ENCODE measurements at places on chromosomes 11 and 22.

GRCh38 chr11:119375337-119376196 is 5.9 kb downstream of the USP2 start:
- no peak for DNase-seq

DNA sequence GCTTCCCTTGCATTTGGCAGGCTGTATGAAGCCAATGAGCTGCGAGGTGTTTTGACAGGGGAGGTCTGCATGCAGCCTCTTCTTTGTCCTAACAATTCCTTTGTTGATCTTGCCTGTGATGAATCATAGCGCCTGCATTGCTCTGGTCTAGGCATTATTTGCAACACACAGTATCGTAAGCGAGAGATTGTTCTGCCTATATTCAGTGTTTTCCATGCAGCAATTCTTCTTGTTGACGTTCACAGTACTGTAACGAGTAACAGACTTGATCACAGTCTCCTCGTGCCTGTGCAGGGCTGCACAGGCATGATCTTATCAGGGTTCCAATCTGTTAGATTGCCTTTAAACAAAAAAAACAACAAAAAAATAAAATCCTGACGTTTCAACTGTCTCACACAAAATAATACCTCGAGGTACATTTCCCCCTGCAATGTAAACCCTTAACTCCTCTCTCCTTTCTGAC is 13.9 kb upstream of the ADSL start:
- no peak for DNase-seq

GRCh38 chr11:76339221-76339620 is 41.7 kb downstream of the THAP12 start:
- no peak for DNase-seq

DNA sequence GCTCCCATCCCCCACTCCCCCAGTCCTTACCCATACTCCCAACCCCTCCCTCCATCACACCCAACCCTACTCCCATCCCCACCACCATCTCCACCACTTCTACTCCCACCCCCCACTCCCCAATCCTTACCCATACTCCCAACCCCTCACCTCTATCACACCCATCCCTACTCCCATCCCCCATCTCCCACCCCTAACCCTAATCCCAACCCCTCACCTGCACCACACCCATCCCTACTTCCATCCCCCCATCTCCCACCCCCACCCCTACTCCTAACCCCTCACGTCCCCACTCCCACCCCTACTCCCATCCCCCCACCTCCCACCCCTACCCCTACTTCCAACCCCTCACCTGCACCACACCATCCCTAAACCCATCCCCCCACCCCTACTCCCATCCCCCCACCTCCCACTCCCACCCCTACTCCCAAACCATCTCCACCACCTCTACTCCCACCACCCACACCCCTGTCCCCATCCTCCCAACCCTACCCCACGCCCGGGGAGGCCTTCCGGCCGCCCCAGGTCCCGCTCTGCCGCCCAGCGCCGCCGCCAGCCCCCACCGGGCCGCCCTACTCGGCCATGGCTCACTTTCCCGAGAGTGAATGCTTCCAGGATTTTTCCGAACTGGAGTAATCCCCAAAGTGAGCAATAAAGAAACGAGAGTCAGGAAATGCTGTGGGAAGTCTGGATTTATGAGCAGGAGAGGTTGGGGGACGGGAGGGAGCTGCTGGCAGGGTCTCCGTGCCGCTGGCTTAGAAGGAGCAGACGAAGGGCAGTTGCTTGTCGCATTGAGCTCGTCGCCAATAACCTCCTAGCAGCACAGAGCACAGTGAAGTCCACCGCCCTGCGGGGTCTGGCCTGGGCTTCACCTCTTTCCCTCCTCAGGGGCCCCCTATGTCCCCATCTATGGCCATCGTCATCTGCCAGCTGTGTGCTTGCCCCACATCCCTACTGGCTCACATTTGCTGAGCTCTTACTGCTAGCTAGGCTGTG is 4.6 kb downstream of the PRG3 start:
- no peak for DNase-seq

DNA sequence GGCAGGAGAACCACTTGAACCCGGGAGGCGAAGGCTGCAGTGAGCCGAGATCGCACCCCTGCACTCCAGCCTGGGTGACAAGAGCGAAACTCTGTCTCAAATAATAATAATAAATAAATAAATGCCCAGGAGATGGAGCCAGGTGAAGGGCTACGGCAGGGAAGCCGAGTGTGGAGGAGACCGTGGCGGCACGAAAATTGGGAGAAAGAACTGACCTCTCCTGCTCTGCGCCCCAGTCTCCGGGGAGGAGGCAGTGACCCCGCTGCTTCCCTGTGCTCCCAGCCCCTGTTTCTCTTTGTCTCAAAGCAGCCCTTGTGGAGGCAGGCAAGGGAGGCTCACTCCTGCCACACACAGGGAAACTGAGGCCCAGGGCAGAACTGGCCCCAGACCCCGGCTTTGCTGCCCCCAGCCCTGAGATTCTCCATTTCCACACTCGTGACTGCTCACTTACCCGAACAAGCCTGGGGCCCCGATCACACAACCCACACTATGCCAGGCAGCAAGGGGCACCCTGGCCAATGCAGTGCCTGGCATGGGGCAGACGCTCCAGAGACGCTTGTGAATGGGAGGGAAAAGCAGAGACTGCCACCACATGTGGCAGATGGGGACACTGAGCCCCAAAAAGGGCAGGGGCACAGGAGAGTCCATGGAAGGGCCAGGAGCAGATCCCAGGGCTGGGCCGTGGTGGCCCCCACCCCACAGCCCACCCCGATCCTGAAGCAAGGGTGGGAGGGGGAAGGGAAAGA is 80.4 kb upstream of the PRR5 start:
- no peak for DNase-seq

DNA sequence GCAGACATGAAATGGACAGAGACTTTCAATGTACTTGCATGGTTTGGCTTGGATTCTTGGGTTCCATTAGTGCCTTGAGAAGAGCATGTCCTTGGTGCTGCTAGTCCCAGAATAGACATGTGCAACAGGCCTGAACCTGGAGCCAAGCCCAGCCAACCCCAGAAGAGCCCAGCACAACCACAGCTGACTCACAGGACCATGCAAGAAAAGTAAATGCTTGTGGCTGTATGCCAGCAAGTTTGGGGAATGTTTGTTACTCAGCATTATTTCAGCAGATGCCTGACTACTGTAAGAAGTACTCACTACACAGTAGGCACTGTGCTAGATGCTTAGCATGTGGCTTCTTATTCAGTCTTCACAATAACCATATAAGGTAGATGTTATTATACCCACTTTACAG is 39.2 kb upstream of the HMGXB4 start:
- DNase-seq: no peak

- DNase-seq: peak; percentile 72
These were observed 33.6 kb downstream of the ASRGL1 start for GRCh38 chr11:62370743-62371440.

DNA sequence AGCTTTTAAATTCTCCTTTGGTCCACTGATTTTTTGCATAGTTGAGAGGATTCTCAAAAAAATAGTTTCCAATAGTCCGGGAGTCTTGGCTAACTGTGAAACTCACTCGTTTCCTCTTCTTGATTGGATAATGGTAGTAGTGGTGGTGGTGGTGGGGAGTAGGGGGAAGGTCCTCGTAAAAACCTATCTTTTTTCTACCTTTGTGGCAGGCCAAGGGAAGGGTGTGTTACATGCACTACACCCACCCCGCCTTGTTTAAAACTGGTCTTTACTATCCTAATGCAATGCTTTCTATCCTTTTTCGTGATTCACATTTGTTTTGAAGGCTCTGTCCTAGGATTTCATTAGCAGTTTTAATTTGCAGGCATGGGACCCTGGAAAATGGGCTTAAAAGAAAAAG is 4.8 kb downstream of the TEAD1 start:
- DNase-seq: no peak

DNA sequence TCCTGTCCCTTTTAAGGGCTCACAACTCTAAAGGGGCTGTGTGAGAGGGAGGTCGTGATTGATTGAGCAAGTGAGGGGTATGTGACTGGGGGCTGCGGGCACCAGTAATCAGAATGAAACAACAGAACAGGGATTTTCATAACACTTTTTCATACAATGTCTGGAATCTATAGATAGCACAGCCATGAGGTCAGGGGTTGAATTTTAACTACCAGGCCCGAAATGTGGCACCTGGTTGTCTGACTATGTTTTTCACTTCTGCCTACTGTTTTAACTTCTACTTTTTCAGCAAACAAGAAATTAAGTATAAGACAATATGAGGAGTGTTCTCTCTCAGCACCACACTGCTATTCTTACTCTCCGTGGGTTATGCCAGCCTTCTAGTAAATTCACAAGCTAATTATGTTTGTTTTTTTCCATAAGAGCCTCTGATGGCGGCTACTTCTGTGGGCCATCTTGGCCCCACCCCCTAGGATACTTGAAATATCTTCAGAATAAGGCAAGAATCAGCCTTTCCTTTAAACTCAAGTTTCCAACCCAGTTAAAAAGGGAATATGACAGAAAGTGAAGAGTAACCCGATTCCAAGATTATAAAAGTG is 552.8 kb upstream of the CHORDC1 start:
- DNase-seq: no peak

DNA sequence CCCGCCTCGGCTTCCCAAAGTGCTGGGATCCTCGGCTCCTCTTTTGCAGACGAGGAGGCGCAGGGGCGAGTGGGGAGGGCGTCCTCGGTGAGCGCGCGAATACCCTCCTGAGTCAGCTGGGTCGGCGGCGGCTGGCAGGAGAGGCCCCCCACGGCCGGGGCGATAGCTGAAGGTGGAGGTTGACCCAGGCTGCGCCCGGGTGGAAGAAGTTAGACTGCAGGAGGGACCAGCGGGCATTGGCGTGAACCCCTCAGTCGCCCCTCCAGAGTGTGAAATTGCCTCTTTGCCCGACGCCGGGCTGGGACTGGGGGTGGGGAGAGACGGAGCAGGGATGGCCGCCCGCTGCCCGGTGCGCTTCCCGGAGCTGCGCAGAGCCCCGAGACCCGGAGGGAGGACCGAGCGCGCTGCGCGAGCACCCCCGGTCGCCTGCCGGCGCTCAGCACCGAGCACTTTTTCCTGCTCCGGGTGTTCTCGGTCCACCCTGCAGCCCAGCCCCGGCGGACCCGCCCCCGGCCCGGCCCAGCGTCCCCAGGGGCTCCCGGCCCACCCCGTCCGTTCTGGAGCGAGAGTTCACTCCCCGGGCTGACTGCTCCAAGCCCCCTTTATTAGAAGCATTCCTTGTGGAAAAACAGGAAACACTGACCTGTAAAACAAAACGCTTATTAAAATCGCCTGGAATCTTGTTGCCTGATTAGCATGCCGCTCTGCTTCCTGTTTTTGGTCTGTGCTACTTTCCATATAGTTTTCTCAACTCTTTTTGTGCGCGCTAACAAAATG is 13.7 kb upstream of the CPT1A start:
- peak; percentile 24 for DNase-seq

- DNase-seq: no peak
These were observed 20.4 kb downstream of the OR56B4 start for GRCh38 chr11:6127881-6128280.

DNA sequence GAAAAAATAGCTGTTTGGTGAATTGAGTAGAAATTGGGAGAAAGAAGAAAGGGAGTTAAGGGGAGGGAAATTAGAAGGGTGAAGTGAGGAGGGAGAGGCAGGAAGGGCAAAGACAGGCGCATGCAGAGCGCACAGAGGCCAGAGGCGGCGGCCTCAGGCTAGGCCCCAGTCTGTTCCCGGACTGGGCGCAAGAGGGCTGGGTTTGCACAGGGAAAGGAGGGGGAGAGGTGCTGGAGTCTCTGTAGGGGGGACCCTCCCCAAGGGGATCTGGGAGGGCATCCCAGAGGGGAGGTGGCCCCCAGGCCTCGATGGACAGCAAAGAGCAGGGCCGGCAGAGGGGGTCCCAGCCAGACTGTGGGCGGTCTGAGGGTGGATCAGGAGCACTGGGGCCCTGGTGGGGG is 1.3 kb upstream of the FLRT1 start:
- DNase-seq: no peak

DNA sequence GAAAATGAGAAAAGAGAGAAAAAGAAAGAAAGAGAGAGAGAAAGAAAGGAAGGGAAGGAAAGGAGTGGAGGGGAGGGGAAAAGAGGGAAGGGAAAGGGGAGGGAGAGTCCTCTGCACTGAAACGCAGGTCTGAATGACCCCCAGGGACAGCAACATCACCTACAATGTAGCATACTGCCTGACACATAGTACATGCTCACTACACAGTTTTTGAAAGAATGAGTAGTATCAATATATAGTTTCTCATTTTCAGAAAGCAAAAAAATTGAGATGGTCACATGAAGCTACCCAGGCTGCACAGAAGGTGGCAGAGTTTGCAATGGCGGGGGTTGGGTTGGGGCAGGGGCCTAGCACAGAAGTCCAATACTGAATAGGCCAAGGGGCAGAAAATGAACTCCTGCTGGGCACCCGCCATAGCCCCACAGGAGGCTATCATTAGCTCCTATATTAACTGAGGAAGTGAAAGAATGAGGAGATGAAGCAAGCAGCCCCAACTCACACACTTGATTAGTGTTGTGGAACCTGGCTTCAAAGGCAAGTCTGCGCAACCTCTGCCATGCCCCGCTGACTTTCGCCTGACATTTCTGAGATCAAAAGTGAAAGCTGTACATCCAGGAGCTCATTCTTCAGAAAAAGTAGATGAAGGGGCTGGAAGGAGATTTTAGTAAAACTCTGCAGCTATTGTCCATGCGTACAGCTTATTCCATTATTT is 241.2 kb upstream of the SYN3 start:
- no peak for DNase-seq

DNA sequence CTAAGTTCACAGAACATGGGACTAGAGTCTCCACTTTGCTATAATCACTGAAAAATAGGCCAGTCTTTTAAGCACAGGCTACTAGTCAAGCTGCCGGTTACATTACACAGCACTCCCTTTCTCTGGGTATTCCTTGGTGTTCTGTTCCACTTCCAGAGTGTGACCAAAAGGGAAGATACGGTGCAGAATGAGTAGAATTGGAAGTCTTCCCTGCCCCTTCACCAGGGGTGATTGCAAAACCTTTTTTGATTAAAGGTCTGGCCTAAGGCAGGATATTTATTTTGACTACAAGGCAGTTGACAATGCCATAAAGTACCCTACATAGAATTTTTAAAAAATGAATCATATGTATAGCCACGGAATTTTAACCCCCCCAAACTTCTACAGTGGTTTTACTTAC is 59.6 kb upstream of the ADORA2A start:
- no peak for DNase-seq

DNA sequence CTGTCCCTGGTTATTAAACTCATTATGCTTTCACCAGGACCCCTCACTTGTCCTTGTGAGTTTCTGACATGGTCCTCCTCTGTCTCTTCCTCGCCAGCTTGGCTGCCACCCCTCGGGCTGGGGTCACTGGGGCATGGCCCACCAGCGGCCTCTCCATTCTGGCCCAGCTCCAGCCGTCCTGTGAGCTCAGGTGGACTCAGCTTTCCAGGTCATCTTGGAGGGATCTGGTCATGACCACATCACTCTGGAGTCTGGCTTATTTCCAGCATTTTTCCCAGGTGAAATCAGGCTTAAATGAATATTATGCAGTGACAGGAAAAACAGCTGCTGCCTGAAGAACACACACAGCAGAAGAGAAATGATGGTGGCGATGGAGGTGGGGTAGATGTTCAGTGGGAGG is 224.5 kb downstream of the ADAMTS15 start:
- DNase-seq: no peak

- no peak for DNase-seq
These were observed 117.1 kb downstream of the JRKL start for GRCh38 chr11:96506953-96507354.

All from activated naive CD8-positive, alpha-beta T cell treated with anti-CD3 and anti-CD28 coated beads for 36 hours (primary cell).